ENCODE measurements at places on chromosomes 6 and 20.

DNA sequence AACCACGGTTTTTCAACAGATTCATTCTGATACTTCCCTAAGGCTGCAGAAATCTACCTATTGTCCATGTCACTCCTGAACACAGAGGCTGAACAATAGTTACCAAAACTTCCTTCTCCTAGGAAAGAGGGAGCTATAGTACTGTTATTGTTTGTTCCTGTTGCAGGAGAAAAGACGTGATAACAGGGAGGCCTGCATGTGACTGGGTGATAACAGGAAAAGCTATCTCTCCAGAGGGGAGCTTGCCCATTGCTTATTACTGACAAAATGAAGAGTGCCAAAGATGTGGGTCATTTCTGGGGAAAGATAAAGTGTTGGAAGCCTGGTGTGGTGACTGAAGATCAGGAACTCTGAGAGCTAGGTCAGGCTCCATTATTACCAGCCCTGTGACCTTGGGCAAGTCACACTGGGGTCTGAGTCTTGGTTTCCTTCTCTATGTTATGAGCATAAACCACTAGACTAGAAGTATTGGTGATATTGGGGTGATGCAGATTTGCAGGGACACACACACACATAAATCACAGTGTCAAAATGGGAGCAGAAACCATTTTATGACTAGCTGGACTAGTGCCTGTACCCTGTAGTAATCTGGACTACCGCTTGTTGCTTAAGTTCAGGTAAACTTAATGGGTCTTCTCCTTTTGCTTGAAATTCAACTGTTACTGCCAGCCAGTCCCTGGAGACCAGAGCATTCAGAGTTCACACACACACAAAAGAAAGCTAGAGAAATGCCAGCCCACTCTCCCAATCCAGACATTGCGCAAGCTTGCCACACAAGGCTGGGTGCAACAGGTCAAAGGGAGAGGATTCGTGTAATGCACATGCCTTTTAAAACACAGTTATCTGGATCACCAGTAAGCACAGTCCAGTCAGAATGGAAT is 136.0 kb upstream of the CNR1 start:
- no peak for DNase-seq

DNA sequence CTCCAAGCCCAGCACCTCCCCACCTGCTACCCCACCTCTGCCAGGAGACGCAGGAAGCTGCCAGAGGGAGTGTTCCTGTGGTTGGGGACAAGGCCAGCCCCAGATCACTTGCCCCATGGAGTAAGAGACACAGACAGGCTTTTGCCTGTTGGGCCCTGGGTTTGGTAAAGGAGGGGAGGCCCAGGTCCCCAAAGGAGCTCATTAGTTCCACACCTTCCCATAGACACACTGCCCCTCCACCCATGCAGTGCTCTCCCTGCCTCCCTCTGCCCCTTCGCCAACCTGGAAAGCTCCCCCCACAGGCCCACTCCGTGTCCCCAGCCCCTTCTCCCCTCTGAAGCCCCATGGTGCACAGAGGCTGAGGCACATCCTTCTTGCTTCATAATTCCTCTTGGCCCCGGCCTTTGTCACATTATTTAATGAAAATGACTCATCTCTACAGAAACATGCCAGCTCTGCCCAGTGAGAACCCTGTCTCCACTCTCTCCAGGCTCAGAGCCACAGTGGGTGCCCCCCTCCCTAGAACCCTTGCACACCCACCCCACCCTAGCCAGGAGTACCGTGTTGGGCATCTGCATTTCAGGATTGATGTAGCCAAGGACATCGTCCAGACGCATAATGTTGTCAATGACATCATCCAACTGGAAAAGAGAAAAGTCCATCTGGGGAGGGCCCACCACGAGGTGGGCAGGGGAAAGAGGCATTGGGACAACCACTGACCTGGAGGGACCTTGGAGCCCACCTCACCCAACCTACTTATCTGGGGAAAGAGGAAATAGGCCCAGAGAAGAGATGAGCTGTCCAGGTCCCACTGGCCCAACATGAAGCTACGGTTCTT is 46.0 kb downstream of the TFEB start:
- no peak for DNase-seq

- DNase-seq = no peak
Observed at GRCh38 chr20:39009348-39009747, 47.2 kb downstream of the DHX35 start.

DNA sequence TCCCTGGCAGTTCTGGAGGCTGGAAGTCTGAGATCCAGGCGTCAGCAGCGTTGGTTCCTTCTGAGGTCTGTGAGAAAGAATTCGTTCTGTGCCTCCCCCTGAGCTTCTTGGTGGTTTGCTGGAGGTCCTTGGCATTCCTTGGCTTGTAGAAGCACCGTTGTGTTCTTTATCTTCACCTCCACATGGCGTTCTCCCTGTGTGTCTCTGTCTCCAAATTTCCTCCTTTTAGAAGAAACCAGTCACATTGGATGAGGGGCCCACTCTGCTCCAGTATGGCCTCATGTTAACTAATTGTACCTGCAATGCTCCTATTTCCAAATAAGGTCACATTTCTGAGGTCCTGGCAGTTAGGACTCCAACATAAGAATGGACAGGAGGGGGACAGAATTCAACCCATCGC is 73.0 kb upstream of the BACH2 start:
- no peak for DNase-seq

DNA sequence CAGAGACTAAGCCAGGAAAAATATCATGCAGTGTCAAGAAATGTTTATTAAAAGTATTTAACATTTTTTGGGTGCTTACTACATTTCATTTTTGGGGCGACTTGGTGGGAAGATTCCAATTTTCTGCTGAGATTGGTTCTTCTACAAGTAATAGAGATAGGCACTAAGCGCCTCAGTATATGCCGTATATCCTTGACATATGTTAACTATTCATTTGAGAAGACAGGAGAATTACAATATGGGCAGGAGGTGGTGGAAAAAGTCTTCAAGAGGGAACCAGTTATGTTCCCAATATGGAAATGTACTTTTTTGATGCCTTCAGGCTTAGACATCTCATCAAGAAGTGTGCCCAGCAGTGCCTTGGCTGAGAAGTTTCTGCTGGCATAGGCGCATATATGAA is 6.5 kb downstream of the CTNNBL1 start:
- no peak for DNase-seq

GRCh38 chr6:32488083-32488482 is 42.0 kb downstream of the HLA-DRB5 start:
- no peak for DNase-seq

DNA sequence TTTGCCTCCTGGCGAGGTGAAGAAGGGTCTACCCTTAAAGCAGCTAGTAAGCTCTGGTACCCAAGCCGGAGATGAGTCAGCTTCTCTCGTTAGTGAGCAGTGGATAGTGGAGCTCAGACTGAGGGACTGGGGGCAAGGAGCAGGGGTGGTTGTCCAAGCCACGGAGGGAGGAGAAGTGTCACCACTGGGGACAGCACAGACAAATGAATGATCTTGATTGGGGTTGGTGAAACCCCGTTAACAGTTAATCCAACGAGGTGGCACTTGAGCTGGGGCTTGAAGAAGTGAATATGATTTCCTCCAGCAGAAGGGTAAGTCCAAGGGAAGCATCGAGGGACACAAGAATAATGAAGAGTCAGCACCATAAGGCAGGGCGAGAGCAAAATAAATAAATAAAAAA is 43.0 kb downstream of the JARID2 start:
- DNase-seq = no peak

DNA sequence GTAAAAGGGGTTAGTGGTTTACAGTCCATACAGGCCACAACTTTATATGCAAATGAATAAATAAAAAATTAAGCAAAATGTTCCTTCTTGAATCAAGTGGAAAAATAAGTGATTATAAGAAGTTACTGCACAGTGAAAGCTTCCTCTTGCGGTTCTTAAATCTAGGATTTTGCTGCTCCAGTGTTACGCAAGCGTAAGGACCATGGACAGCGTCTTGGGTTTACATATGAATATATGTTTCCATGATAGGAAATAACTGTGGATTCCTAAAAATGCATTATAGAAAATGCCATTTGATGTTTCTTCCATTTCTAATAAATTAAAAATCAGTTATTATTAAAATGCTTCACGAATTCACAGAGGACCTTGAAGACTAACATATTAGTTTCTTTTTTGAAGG is 176.6 kb upstream of the POU3F2 start:
- DNase-seq = no peak

DNA sequence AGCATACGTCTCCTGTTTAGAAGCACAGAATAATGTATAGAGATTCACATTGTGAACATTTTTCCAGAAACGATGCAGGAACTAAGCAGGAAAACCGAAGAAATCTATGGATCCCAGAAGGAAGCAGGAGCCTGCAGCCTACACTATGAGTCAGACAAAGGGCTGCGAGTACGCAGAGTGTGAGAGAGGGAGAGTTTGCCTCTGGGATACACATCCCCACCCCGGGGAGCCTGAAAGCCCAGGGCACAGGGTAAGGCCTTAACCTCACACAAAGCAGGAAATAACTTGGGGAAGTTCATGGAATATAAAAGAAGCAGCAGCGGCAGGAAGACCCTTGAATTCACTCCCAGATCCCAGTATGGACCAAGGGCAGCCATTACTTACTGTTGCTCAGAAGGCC is 842.1 kb upstream of the MANEA start:
- no peak for DNase-seq

- no peak for DNase-seq
Observed at GRCh38 chr20:61584851-61585250, 332.8 kb downstream of the CDH4 start.

- DNase-seq = no peak
Observed at GRCh38 chr6:51768087-51768486, 319.3 kb downstream of the PKHD1 start.

- no peak for DNase-seq
Observed at GRCh38 chr20:38337561-38338140, 8.6 kb upstream of the LBP start.

- DNase-seq = no peak
Observed at GRCh38 chr20:36466089-36466488, 75.2 kb upstream of the MYL9 start.

GRCh38 chr6:151546941-151547659 is 53.3 kb downstream of the CCDC170 start:
- no peak for DNase-seq

- DNase-seq = no peak
Observed at GRCh38 chr6:136178749-136179148, 71.4 kb downstream of the MTFR2 start.

GRCh38 chr6:85417336-85417735 is 32.5 kb upstream of the NT5E start:
- no peak for DNase-seq
